ENCODE measurements at places on chromosomes 11 and 22.

GRCh38 chr11:103730131-103730940 is 306.1 kb upstream of the DDI1 start:
- DNase-seq, result no peak

DNA sequence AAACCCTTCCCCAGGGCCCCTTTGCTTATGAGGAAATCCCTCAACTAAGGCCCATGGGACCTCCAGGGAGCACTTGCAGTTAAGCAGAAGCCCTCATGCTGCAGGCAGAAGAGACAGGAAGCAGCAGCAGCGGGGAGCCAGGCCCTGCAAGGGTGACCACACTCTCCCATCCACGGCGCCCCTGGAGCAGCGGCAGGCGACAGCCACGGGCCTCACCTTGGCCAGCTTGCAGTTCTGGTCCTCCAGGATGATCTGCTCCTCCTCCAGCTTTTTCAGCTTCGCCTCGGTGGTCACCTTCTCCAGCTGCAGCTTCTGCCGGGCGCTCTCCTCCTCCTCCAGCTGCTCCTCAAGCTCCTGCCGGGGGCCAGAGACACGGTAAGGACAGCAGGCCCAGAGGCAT is 47.0 kb downstream of the APOL1 start:
- no peak for DNase-seq

DNA sequence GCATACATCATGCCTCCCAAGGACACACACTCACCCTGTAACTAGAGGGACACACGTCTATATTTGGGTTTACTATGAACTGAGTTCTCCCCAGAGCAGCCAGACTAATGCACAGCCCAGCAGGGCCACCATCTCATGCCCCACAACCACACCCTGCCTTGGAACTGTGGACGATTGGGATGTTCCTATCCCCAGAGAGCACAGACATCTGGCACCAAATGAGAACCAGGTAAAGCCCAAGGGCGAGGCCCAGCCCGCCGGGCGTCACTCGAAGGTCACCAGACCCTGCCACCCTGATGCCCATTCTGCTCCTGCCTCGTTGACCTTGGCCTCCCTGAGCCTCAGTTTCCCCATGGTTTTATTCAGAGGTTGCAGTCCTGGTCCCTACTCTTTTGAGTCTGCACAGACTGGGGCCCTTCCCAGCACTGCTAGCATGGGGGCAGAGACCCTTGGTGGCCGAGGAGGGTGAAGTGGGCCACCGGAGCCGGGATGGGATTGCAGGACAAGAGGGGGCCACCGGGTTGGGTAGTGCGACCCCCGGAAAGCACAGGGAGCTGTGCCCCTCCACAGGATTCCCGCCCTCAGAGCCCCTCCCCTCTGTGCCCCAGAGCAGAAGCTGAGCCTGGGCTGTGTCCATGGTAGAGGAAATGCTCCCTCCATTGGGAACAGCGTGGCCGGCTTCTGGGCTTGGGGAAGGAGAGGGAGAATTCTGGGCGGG is 56.8 kb downstream of the IGLL5 start:
- no peak for DNase-seq

DNA sequence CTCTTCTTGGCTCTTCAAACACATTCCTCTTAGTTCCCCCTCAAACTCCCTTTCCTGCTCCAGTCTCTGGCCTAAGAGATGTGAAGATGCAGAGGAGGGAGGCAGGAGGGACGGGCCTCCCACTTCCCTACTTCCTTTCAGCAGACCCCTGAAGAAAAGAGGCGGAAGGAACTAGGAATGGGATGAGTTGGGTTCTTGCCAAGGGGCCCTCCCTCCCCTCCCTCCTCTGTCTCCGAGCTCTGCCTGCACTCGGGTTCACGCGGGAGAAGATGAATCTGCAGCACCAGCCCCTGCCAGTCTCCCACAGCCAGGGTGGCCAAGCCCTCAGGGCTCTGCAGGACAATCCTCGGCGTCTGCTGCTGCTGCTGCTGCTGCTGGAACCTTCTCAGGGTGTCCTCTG is 24.3 kb upstream of the PKNOX2 start:
- no peak for DNase-seq

GRCh38 chr11:113764527-113765219 is 8.8 kb downstream of the ZW10 start:
- DNase-seq, result no peak

GRCh38 chr22:28607795-28608194 is 71.8 kb downstream of the TTC28 start:
- no peak for DNase-seq

GRCh38 chr11:27614092-27614491 is 86.2 kb downstream of the BDNF start:
- no peak for DNase-seq

DNA sequence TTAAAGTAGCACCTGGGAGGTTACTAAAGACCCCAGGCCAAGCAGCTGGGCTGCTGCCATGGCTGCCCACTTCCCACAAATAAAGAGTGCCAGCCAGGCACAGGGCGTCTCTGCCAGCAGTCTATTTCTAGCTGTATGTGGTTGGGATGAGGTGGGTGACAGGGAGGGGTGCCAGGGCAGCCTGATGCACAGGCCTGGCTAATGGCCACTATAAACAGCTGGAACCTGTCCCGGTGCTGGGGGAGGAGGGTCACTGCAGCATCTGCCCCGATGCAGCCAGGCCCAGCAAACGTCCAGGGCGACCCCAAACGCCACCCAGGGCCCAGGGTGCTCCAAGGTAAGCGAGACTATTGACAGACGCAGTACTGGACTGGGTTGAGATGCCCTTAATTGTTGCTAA is 37.4 kb downstream of the SCUBE1 start:
- DNase-seq, result no peak

GRCh38 chr22:41752011-41752970 is 48.2 kb upstream of the CCDC134 start:
- no peak for DNase-seq

- peak; percentile 48 for DNase-seq
These were observed 817 bp downstream of the RELT start for GRCh38 chr11:73376803-73377629.

DNA sequence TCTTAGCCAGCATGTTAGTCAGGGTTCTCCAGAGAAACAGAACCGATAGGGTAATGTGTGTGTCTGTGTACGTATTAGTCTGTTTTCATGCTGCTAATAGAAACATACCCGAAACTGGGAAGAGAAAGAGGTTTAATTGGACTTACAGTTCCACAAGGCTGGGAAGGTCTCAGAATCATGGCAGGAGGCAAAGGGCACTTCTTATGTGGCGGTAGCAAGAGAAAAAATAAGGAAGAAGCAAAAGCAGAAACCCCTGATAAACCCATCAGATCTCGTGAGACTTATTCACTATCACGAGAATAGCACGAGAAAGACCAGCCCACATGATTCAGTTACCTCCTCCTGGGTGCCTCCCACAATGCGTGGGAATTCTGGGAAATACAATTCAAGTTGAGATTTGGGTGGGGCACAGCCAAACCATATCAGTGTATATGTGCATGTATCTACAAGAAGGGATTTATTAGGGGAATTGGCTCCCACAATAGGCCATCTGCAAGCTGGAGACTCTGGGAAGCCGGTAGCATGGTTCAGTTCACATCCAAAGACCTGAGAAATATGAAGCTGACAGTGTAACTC is 173.7 kb upstream of the NECTIN1 start:
- no peak for DNase-seq

DNA sequence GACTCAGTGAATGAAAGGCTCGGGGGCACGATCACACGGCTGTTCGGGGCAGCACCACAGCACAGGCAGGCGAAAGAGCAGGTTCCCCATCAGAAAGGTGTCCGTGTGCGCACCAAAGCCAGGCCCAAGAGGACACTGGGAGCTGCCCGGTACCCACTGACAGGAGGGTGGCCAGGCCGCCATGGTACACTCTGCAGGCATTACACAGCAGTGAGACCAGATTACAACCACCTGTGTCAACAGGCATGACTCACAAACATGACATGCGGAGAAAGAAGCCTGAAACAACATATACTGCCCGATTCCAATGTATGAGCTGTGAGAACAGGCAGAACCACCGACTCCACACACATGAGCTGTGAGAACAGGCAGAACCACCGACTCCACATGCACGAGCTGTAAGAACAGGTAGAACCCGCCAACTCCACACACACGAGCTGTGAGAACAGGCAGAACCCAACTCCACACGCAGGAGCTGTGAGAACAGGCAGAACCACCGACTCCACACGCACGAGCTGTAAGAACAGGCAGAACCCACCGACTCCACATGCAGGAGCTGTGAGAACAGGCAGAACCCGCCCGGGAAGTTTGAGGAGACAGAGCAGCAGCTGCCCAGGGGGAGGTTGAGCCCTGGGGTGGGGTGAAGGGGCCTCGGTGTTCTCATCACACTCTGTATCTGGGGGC is 32.6 kb downstream of the KIAA0930 start:
- no peak for DNase-seq

- no peak for DNase-seq
These were observed 82.9 kb downstream of the MAML2 start for GRCh38 chr11:96260067-96260511.

- DNase-seq, result no peak
These were observed 330 bp downstream of the SLC5A1 start for GRCh38 chr22:32043391-32043790.

- peak; percentile 32 for DNase-seq
These were observed 2.6 kb upstream of the GCAT start for GRCh38 chr22:37804881-37805809.

- no peak for DNase-seq
These were observed 7.7 kb upstream of the FLI1 start for GRCh38 chr11:128686021-128686741.

- DNase-seq, result no peak
These were observed 356.7 kb downstream of the TBC1D22A start for GRCh38 chr22:47119181-47119580.

DNA sequence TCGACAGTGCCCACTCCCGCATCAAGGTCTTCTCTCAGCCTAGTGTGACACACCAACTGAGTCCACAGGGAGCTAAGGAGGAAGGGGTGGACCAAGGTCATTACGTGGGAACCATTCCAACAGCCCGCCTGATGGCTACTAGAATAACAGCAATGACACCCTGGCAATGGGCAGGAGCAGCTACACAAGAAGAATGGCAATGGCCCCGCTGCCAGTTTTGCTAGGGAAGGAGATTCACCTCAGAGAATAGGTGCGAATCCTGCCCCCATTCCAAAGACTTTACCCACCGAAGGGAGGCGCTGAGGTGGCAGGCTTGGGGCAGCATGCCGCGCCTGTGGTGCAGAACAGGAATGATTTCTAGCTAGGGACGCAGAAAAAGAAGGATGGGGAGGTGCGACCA is 9.1 kb downstream of the WT1 start:
- DNase-seq, result no peak

- peak; percentile 16 for DNase-seq
These were observed 19.4 kb downstream of the HTR3A start for GRCh38 chr11:113994077-113994954.

DNA sequence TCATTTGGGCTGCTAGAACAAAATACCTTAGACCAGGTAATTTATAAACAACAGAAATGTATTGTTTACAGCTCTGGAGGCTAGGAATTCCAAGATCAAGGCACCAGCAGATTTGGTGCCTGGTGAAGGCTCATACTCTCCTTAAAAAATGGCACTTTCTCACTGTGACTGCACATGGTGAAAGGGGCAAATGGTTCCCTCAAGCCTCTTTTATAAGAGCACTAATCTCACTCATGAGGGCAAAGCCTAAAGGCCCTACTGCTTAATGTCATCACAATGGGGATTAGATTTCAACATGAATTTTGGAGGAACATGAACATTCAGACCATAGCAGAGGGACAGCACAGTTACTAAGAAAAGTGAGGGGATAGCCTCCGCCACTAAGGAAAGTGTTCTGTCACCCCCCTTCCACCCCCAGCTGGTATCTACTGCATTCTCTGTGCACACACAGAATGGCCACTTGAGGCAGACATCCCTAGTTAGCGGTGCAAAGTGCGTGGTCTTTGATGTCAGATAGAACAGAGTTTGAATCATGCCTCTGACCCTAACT is 47.2 kb upstream of the CEP295 start:
- no peak for DNase-seq

- no peak for DNase-seq
These were observed 81.3 kb downstream of the C22orf31 start for GRCh38 chr22:28980326-28980725.

DNA sequence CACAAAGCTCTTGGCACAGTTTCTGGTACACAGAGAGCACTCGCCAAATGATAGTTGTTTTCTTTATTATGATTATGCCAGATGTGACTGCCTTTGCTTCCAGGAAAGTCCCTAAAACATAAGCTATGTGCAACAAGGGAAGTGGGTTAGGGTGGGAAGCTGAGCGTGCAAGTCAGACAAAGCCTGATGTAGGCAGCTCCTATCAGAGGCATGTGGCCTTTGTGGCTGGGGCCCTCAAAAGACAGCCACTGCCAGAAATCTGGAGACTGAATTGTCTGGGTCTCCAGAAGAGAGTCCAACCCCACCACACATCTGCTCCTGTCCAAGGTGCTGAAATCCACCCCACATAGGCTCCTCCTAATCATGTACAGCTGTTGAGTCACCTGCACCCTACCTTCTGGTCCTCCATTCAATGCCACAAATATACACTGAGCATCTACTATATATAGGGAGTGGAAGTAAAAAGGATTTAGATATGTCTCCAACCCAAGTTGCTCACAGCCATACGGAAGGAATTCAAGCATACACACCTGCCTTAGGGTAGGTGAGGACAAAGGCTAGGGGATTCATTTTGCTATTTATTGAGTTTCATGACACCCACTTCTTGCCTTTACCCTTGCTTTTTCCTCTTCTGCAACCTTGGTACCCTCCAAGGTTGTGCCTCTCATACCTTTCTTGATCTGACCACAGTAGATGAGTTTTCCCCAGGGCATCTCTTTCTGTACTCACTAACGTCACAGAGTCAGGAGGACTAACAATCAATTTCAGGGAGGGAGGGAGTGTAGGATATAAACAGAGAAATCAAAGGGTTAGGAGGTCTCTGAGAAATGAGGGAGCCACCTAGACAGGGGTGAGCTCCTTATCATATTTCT is 12.4 kb downstream of the SEC14L3 start:
- DNase-seq, result no peak

DNA sequence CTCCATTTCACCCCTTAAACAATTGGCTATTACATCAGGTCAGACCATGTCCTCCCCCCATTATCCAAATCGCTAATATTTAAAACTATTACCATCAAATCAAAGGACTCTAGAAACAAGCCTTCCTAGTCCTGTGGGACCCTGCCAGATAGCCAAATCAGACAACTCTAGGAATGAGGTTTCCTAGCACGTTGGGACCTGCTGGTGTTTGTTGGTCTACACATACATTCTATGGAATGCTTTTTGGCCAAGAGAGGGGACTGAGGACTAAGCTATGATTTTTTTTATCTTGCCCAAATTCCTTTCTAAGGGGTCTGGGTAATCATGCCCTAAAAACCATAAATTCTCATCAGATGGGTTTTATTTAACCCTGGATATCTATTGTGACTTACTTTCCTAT is 14.1 kb upstream of the SELENOH start:
- no peak for DNase-seq

Data from effector CD4-positive, alpha-beta T cell (primary cell).